ENCODE measurements at places on chromosomes 2 and 18. TPM values are rescaled to one million over a fixed set of nuclear protein-coding genes. Genes with fewer than 3 reads are reported as not detected.

- peak; percentile 16 for DNase-seq
- H3K27me3 ChIP-seq: no peaks in the 10 kb centered on the region
- peak overlapping the region; percentile 18 for H3K27ac ChIP-seq
- H3K36me3 ChIP-seq: peaks cover 5% of the 10 kb centered on the region
These were observed 124.8 kb downstream of the COL6A3 start for GRCh38 chr2:237289139-237289538.

DNA sequence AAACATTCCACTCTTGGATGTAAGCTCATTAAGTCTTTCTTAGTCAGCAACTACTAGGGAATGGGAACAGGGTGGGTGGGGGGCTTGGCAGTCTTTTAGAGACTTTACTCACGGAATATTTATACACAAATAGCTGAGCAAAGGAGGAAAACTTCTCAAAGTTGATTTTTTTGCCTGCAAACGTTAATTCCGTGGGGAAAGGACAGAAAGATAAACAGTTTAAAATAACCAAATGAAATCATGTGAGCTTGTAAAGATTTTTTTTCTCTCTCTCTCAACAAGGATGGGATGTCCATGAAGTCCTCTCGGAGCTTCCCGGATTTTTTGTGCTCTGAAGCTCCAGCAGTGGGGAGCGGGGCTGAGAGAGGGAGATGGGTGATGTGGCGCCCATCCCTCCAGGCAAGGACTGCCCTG lies 32.2 kb upstream of the MAT2A start:
- no peak for DNase-seq
- H3K4me3 ChIP-seq: no peak overlapping the region
- peaks cover 40% of the 10 kb centered on the region for H3K4me1 ChIP-seq
- H3K27ac ChIP-seq: no peak overlapping the region
- peaks cover 14% of the 10 kb centered on the region for H3K36me3 ChIP-seq
- H3K27me3 ChIP-seq: no peaks in the 10 kb centered on the region

Gene SOX11
- not detected for total RNA-seq

- no peaks in the 10 kb centered on the region for H3K4me1 ChIP-seq
- no peak overlapping the region for H3K4me3 ChIP-seq
- no peaks in the 10 kb centered on the region for H3K27me3 ChIP-seq
- no peak overlapping the region for H3K27ac ChIP-seq
These were observed 269.8 kb downstream of the KLHL29 start for GRCh38 chr2:23654756-23655155.

DNA sequence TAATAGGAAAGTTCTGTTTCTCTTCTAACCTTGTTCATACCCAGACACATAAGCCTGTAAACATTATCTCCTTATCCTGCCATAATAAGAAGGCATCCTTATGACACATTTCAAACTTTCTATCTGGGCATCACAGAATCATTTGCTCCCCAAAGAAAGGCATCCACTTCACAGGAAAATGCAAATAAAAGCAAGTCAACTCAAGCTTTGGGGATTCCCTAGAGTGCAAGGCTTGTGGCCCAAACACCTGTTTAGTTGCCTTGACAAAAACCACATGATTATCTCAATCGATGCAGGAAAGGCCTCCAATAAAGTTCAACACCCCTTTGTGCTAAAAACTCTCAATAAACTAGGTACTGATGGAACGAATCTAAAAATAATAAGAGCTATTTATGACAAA lies 195.7 kb upstream of the GALNT5 start:
- H3K27ac ChIP-seq: no peak overlapping the region
- no peak for DNase-seq
- H3K4me3 ChIP-seq: no peak overlapping the region
- H3K4me1 ChIP-seq: no peaks in the 10 kb centered on the region

DNA sequence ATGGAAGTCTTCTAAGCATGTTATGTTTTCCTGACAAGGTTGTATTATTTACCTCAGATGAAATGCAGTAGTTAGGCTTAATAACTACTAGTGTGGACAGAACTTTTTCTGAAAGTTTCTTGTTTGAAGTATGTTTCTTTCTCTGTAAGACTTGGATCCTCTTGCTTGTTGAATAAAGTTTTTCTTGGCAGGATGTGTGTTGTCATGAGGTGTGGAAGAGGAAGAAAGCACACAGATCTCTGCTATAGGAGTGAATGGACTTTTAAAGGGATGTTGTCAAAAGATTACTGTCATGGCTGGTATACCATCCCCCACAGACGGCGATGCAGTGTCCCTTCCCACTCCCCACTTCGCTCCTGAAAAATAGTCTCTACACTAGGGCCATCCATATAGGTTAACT lies 2.6 kb downstream of the CAB39 start:
- peak overlapping the region; percentile 37 for H3K27ac ChIP-seq
- H3K36me3 ChIP-seq: peaks cover 49% of the 10 kb centered on the region
- DNase-seq: no peak
- no peaks in the 10 kb centered on the region for H3K27me3 ChIP-seq
- H3K4me3 ChIP-seq: peak overlapping the region; percentile 54

Gene LRRC30
- not detected for total RNA-seq

- H3K27ac ChIP-seq: no peak overlapping the region
- no peaks in the 10 kb centered on the region for H3K27me3 ChIP-seq
- peaks cover 15% of the 10 kb centered on the region for H3K36me3 ChIP-seq
- peaks cover 48% of the 10 kb centered on the region for H3K4me1 ChIP-seq
These were observed 43.1 kb downstream of the INPP4A start for GRCh38 chr2:98487806-98488189.

DNA sequence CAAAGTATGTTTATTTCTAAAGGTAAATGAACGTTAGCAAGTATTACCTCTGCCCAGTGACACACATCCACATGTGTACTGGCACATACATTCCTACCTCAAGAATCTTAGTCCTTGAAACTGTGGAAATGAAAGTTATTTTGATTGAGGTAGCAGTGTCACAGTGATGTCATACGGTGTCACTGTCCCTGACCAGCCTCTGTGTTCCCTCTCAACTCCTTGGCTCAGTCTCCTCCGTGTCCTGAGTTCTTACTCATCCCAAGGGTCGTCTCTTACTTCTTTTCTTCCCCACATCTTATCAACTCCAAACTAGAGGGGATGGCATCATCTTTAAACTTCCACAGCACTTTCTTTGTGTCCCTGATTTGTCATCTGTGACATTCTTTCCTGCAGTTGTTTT lies 3.3 kb downstream of the NCK2 start:
- H3K36me3 ChIP-seq: peaks cover 56% of the 10 kb centered on the region
- no peak for DNase-seq
- peaks cover 57% of the 10 kb centered on the region for H3K4me1 ChIP-seq
- peak overlapping the region; percentile 34 for H3K27ac ChIP-seq
- H3K4me3 ChIP-seq: peak overlapping the region; percentile 86

- H3K27ac ChIP-seq: no peak overlapping the region
- H3K4me3 ChIP-seq: no peak overlapping the region
- no peaks in the 10 kb centered on the region for H3K4me1 ChIP-seq
- no peak for DNase-seq
- no peaks in the 10 kb centered on the region for H3K36me3 ChIP-seq
- no peaks in the 10 kb centered on the region for H3K27me3 ChIP-seq
These were observed 1443.9 kb downstream of the SUCLG1 start for GRCh38 chr2:83015035-83015715.

DNA sequence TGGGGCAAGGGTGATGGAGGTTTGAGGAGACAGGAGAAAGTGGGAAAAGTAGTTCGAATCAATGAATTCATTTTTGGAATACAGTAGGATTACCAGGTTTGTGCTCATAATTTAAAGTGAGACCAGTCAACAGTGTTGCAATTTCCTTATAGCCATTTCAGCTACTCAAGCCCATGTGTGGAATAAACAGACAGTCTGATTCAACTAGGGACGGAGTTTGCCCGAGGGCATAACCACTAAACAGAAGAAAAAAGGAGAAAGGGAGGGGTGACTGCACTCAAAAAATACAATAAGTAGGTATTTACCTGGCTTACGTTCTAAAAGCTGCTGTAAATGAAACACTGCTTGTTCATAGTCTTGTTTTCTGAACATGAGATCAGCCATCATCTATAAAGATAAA lies 55.2 kb downstream of the TTC21B start:
- peaks cover 8% of the 10 kb centered on the region for H3K4me1 ChIP-seq
- no peaks in the 10 kb centered on the region for H3K27me3 ChIP-seq
- no peak overlapping the region for H3K27ac ChIP-seq
- H3K4me3 ChIP-seq: no peak overlapping the region
- no peak for DNase-seq
- peaks cover 6% of the 10 kb centered on the region for H3K36me3 ChIP-seq

DNA sequence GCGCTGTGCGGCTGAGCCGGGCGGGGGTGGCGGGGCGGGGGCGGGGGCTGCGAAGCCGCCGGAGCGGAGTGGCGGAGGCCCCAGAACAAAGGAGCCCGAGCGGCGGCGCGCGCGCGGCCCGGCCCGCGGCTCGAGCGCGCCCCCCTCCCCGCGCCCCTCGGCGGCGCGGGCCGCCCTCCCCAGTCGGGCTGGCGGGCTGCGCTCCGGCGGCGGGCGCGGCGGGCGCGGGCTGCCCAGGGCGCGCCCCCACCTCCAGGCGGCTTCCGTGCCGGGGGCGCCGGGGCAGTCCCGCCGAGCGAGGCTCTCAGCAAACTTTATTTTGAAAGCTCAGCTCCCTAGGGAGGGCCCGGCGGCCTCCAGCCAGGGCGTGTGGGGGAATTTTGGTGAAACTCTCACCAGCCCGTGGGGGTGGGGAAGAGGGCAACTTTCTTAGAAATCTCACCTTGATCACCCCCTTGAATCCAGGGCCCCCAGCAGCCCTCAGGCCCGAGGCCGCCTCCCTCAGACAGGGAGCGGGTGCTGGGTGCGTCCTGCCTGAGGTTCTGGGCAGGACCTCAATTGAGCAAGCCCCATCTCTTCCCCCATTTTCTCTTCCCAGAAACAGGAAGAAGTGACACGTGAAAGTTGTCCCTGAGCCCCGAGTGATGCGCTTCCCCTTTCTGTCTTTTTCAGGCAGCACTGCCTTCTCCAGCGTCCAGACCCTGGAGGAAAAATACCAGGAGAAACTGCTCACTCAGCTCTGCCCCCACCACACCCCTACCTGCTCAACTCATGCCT lies 786 bp downstream of the TET3 start:
- H3K4me1 ChIP-seq: peaks cover 72% of the 10 kb centered on the region
- peak overlapping the region; percentile 74 for H3K27ac ChIP-seq
- no peaks in the 10 kb centered on the region for H3K27me3 ChIP-seq
- H3K36me3 ChIP-seq: peaks cover 85% of the 10 kb centered on the region
- peak overlapping the region; percentile 81 for H3K4me3 ChIP-seq

Gene SERPINB12
- not detected for total RNA-seq

Gene CETN1
- total RNA-seq: not detected

DNA sequence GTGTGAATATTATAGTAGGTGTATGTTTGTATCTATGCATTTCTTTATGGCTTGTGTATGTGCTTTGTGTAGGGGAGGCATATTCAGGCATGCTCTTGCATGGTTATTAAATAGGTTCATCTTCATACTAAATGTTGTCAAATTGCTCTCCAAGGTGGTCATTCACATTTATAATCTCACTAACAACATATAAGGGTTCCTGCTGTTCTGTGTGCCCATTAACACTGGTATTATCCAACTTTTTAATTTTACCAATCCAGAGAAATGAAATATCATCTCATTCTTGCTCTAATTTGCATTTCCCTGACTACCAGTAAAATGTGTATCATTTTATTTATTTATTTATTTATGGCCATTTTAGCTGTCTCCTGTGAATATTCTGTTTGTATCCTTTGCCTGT lies 29.0 kb upstream of the RPL37A start:
- DNase-seq: no peak
- no peaks in the 10 kb centered on the region for H3K36me3 ChIP-seq
- no peaks in the 10 kb centered on the region for H3K4me1 ChIP-seq
- H3K27me3 ChIP-seq: no peaks in the 10 kb centered on the region

GRCh38 chr2:16686641-16687040 lies 21.0 kb upstream of the CYRIA start:
- H3K27me3 ChIP-seq: peaks cover 49% of the 10 kb centered on the region
- DNase-seq: no peak
- H3K36me3 ChIP-seq: no peaks in the 10 kb centered on the region
- H3K27ac ChIP-seq: no peak overlapping the region
- H3K4me3 ChIP-seq: no peak overlapping the region
- H3K4me1 ChIP-seq: no peaks in the 10 kb centered on the region

Gene BIN1
- total RNA-seq: 52.8 TPM

GRCh38 chr2:177763531-177764265 lies 308.9 kb downstream of the PDE11A start:
- peak; percentile 82 for DNase-seq
- no peaks in the 10 kb centered on the region for H3K36me3 ChIP-seq
- no peak overlapping the region for H3K27ac ChIP-seq

GRCh38 chr2:30504731-30505130 lies 57.7 kb downstream of the LCLAT1 start:
- H3K36me3 ChIP-seq: no peaks in the 10 kb centered on the region
- peaks cover 9% of the 10 kb centered on the region for H3K4me1 ChIP-seq
- H3K4me3 ChIP-seq: no peak overlapping the region
- no peak for DNase-seq
- H3K27me3 ChIP-seq: no peaks in the 10 kb centered on the region

Gene IRS1
- total RNA-seq: 34.4 TPM

- DNase-seq: no peak
- peaks cover 64% of the 10 kb centered on the region for H3K27me3 ChIP-seq
- H3K36me3 ChIP-seq: no peaks in the 10 kb centered on the region
These were observed 8.7 kb downstream of the CROCC2 start for GRCh38 chr2:240914645-240915525.

Gene SERPINB13
- not detected for total RNA-seq

Data from Calu3 (cell line).